ENCODE measurements at places on chromosomes 6 and 20. TPM values are rescaled to one million over a fixed set of nuclear protein-coding genes. Genes with fewer than 3 reads are reported as not detected.

GRCh38 chr6:31175971-31176370, 5.5 kb upstream of the POU5F1 start:
- H3K36me3 ChIP-seq: no peaks in the 10 kb centered on the region
- no peaks in the 10 kb centered on the region for H3K27me3 ChIP-seq
- H3K27ac ChIP-seq: no peak overlapping the region

DNA sequence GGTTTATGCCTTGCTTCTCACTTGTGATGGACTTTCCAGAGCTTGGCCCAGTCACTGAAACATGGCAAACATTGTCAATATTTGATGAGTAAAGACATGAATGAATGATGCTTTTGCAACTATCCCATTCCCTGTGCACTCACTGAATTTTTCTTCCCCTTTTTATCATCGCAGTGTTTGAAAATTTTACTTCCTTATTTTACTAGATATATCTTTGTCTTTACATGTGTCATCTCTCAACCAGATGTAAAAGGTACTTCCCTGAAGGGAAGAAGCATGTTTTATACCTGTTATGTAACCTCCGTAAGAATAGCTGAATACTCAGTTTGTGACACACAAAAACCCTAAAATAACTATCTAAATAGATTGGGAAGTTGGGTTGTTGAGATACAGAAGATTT, 544.7 kb upstream of the FLRT3 start:
- no peak overlapping the region for H3K27ac ChIP-seq
- no peaks in the 10 kb centered on the region for H3K36me3 ChIP-seq
- H3K4me3 ChIP-seq: no peak overlapping the region
- DNase-seq: no peak
- H3K27me3 ChIP-seq: no peaks in the 10 kb centered on the region

GSTA4 gene
- 39.2 TPM for total RNA-seq

DNA sequence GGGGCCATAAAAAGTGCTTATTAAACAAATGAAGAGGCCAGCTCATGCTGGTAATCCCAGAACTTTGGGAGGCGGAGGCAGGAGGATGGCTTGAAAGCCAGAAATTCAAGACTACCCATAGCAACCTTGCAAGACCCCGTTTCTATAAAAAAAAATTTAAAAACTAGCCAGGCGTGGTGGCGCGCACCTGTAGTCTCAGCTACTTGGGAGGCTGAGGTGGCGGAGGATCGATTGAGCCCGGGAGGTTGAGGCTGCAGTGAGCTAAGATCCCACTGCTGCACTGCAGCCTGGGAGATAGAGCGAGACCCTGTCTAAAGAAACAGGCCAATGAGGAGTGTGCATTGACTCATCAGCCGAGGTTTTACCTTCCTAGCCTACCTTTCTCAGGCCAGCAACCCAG, 15.2 kb downstream of the NPEPL1 start:
- no peak for DNase-seq
- H3K4me3 ChIP-seq: no peak overlapping the region
- no peaks in the 10 kb centered on the region for H3K27me3 ChIP-seq

MOCS1 gene
- 4.0 TPM for total RNA-seq

All from A673 (cell line).